ENCODE measurements at places on chromosomes 6 and 20. TPM values are rescaled to one million over a fixed set of nuclear protein-coding genes. Genes with fewer than 3 reads are reported as not detected.
A peak's percentile ranks its signal among the peaks of the same experiment; 100 is the strongest.

The C4A gene
- total RNA-seq, result 1.4 TPM

The SIRPB2 gene
- not detected for total RNA-seq

The BPIFB2 gene
- total RNA-seq, result not detected

The LY6G6F gene
- not detected for total RNA-seq

The PTCRA gene
- not detected for total RNA-seq

- no peak for DNase-seq
These were observed 12.8 kb downstream of the PTPRK start for GRCh38 chr6:128507337-128508310.

DNA sequence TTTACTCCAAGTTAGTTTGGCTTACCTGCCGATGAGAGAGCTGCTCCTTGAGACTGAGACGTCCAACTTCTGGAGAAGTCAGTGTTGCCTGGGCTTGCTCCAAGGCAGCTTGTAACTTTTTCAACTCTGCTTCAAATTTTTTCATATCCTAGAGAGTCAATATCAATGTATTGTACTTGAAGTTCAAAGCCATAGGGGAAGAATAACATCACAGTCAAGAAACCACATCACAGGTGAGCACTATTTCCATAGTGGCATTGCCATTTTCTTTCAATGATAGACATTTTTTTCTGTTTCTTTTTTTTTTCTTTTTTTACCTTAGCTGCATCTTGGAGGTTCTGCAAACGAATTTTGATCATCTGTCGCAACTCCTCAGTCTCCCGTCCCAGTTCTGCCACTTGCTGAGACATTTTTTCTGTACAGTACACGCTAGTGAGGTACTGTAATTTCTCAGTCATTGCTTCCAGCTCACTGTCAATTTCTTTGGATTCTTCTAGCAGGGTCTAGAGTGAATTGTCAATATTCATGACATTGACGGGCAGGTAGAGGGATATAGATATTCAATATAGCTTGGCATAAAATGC is 326.7 kb downstream of the SYNE1 start:
- DNase-seq, result no peak

DNA sequence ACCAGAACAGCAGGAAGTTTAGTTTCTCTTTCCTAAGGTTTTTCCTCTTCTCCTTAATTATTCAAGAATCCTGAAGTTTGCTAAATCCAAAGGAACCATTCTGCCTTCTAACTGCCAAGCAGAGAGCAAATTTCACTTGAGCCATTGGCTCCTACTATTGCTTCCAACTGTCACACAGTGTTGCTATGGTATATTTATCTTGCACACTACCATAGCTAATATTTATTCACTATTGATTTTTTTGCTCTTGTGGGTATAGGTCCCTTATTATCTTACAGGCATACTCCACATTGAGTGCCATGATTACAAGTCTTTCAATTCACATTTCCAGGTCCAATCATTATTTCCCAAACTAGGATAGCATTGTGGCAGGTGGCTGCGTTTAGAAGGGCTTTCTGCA is 266.7 kb upstream of the FLRT3 start:
- DNase-seq, result no peak

DNA sequence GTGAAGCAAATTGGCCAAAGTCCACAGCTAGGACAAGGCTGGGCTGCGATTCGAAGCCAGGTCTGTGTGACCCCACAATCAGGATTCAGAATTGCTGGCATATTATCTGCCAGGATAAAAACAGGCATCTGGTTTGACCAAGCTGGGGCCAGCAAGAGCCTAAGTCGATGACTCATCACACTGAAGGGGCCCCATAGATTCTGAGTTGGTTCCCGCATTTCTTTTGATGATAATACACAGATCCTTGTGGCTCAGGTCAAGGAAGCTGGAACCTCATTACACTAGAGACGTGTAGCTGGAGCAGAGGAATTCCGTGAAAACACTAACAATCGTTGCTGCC is 6.5 kb downstream of the KCNB1 start:
- no peak for DNase-seq

GRCh38 chr6:111534231-111534751 is 51.3 kb upstream of the REV3L start:
- DNase-seq, result no peak

DNA sequence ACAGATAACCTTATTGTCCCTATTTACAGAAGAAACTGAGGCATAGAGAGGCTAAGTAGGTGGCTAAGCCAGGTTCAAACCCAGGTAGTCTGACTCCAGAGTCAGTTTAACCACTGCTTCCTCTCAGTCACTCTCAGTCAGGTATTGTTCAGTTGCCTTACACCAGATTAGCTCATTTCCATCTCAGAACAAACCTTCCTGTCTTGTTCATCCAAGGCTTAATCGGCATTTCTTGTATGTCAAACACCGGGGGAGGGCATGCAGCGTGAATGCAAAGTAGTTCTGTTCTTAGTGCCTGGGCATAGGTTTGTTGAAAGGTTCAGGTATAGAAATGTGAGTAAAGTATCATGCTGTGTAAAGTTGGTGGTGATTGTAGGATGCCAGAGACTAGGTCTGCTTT is 51.7 kb downstream of the CTNNBL1 start:
- no peak for DNase-seq

GRCh38 chr20:32674362-32674789 is 635 bp upstream of the C20orf203 start:
- peak; percentile 38 for DNase-seq

DNA sequence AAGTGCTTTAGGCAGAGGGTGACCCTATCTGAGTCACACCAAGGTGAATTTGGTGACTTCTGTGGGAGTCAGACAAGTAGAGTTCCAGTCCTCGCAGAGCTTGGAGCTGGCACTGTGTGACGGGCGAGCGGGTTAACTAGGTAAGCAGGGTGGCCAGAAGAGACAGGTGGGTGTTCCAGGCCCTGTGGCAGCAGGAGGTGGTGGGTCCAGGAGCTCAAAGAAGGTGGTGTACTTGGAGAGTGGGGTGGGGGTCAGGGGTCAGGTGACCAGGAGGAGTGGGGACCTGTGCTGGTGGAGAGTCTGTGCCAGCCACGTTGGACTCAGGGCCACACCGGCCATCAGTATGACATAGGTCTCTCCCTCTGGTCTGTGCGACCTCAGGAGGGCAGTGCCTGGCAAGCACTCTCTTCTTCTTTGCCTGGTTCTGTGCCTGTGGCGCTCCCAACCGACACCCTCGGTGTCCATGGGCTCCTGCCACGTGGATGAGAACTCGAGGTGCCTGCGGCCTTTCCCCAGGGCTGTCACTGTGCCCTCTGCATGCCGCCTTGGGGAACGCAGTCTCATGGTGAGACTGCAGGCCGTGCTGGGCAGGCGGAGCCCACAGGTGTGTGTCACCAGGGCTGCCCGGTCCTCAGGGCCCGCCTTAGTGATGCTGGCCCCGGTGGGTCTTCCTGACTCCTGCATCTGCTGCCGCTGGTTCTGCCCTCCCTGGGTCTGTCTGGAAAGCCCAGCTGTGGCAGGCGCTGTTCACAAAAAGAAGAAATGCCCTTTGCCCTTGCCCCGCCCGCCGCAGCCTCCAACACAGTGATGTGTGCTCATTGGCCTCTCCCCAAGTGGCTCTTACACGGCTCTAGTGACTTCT is 1.6 kb downstream of the MRGBP start:
- DNase-seq, result no peak

DNA sequence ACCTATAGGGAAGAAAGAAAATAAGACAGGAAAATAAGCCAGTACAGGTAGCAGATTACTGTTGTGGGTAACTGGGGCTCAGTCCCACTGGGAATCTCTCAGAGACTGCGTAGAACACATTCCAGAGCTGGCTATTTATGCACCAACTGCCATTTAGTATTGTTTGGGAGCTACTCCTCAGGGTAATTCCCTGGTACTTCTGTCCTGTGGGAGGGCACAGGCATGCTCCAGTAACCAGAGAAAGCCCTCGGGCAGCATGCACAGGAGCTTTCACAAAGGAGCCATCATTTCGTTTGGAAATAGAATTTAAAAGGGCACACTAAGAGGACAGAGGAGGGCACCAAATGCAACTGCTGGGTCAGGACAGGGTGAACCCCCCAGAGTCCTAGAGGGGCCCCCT is 148.0 kb upstream of the LRFN2 start:
- DNase-seq, result no peak
